ENCODE measurements at places on chromosomes 3 and 15.

GRCh38 chr15:39165020-39165706 is 415.7 kb upstream of the THBS1 start:
- no peak for DNase-seq

DNA sequence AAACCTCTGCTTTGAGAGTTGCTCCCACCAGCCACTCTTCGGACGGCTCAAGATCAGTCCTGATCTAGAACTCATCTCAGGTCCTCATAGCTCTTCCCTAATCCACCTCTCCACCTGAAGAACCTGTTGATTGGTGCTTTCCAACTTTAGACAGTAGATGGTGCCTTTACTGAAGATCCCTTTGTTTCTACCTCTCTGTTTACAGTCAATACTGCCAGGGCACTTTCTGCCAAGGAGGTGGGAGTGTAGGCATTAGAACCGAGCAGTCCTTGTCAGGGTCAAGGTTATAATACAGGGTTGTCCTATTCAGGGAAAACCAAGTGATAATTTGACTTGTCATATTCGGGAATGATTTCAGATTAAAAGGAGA is 1.2 kb downstream of the CGNL1 start:
- DNase-seq: no peak

- DNase-seq: no peak
Observed at GRCh38 chr3:34948517-34948916, 690.8 kb upstream of the ARPP21 start.

GRCh38 chr15:51751697-51752683 is 593 bp downstream of the TMOD2 start:
- no peak for DNase-seq

GRCh38 chr3:109442531-109442930 is 105.2 kb upstream of the DPPA4 start:
- no peak for DNase-seq

- no peak for DNase-seq
Observed at GRCh38 chr15:86316726-86317383, 237.2 kb downstream of the AGBL1 start.

DNA sequence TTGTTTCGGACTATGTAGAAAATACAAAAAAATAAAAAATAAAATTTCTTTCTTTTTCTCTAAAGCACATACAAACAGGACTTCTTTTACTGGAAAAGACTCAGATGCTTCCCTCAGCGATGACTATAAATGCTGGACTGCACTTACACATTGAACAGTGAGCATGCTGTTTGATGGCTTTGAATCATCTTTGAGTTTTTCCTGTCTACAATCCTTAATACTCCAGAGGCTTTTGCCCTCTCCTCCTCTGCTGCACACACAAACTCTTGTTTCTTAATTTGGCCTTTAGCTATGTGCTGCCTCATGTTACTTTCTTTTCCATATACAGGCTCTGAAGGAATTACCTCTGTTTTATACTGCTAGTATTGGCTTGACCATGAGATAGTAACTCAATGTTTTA is 575.1 kb downstream of the EPHA3 start:
- DNase-seq: no peak

- DNase-seq: no peak
Observed at GRCh38 chr3:151631946-151632345, 101.8 kb upstream of the AADACL2 start.

DNA sequence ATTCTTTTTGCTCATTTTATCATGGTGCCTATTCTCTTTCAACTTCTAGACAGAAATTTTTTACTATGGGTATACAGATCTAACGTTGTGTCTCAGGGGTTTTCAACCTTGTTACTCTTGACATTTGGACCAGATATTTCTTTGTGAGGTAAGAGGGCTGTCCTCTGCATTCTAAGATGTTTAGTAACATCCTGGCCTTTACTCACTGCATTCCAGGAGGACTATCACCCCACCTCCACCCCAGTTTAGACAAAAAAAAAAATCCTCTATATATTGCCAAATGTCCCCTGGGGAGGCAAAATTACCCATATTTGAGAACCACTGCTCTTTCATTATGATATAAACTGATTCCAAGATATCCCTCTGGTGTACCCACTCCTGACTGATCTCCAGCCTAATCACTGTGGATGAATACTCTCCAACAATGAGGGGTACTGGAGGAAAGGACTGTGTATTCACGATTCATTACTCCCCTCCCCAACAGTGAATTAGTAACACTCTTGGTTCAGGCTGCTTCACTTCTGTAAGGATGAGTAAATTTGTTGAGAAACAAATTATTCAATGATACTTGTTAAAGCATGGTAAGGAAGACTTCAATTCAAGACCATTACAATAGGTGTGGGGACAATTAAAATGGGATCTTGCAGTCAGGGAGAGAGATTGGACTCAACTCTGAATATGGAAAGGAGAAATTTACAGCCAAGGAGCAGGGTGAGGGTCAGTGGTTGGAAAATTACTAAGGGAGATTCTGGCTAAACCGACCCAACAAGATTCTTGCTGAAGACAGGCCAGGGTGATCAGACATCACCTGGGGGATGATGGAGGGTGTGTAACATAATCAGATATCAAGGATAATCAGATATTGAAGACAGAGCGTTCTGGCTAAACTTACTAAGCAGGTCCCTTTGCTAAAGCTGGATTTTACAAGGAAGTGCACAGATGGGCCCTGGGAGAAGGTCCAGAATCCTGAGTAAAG is 123.8 kb upstream of the DAZL start:
- DNase-seq: no peak

DNA sequence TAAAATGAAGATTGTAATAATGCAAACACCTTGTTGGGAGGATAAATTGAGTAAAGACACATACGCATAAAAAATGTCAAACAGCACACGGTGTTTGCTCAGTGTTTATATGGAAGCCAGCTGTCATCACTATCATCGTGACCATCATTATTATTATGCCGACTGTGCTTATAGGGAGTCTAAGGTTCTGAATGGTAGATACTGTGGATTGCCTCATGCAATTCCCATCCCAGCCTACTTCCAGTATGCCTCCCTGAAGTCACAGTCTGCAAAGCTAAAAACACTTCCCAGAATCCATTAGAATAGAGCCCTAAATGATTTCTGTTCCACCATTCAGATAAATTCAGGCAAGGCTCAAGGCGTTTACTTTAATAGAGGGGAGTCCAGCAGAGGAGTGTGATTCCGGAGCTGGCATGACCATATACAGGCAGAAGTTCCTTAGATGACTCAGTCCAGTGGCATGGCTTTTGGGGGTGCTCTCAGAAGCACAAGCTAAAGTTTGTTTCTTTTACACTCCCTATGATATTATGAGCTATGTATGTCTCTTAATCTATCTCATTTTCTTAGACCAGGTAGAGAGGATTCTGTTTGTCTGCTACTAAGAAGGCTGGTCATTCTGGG is 148.7 kb downstream of the MEX3B start:
- no peak for DNase-seq

DNA sequence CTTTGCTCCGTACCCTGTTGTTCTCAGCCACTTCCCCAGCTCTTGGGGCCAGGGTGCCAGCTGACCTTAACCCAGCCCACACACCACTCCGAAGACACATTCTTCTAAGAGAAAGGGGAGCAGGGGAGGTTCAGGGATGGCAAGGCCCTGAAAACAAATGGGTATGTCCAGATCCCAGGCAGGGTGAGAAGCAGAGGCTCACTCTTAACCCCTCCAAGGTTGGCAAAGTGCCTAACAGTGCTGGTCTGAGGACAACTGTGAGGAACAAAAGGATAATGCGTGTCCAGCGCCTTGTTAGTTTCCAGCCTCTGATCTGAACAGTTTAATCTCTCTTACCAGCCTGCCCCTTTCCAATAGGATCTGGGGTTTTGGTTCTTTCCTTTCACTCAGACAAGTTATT is 1.5 kb downstream of the TMEM44 start:
- no peak for DNase-seq

DNA sequence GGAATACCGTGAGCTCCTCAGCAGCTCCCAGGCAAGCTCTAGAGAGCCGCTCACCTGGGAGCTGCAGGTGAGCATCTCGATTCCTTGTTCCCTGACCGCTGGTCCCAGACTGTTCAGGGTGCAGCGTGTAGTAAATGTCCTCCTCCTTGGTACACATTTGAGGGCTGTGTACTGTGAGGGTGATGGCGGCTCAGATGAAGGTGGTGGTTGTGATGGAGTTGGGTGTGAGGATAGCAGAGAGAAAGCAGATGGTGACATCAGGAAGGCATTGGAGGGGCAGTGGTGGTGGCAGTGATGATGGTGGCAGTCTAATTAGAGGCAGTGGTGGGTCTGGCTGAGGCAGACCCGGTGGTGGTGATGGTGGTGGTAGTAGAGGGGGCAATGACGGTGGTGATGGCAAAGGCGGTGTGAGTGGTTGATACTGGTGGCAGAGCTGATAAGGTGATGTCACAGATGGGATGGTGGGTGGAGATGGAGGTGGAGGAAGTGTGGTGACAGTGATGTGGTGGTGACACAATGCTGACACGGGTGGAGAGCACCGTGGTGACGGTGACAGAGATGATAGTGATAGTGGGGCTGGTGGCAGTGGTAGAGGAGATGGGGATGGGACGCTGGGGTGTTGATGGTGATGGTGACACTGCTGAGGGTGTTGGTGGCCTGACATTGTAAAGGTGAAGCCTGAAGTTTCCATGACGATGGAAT is at the start of gene DNAJB8:
DNAJB8 (minus strand) TSS at position 51 of the 702 bp plus-strand sequence. CDS start 3,645 bp downstream, outside the sequence.
- DNase-seq: no peak

DNA sequence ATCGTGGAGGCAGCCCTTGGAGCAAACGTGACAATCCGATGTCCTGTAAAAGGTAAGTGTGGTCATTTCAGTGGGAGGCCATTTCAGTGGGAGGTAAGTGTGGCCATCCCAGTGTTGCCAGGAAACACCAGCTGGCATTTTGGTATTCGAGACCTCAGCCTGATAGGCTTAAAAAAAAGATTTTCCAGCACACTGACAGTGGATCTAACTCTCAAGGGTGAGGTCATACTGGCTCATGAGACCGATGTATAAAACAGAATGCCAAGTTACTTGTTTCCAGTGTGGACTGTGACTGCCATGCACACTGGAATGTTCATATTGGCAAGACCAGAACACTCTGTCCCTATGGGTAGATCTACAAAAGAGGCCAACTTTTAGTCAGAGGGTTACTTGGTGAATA is 244.4 kb upstream of the GOLGA6L4 start:
- no peak for DNase-seq

DNA sequence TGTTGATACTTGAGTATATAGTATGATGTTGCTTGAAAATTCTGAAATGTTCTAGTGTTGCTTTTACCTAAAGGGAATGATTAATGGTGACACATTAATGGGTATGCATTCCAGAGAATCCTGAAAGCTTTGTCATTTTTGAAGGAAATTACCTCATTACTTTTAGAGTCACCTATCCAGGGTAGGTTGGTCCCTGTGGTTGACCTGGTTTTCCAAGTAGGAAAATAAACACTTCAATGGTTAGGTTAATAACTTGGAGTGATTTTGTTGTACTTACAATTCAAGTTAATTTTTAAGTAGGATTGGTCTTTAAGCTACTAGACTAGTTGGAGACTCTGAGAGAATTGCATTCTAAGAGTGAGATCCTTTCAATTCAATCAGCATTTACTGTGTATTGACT is 31.0 kb downstream of the MITF start:
- DNase-seq: no peak

GRCh38 chr15:63371297-63371918 is 10.2 kb downstream of the CA12 start:
- DNase-seq: no peak

- DNase-seq: no peak
Observed at GRCh38 chr3:193780810-193781478, 187.9 kb downstream of the OPA1 start.

DNA sequence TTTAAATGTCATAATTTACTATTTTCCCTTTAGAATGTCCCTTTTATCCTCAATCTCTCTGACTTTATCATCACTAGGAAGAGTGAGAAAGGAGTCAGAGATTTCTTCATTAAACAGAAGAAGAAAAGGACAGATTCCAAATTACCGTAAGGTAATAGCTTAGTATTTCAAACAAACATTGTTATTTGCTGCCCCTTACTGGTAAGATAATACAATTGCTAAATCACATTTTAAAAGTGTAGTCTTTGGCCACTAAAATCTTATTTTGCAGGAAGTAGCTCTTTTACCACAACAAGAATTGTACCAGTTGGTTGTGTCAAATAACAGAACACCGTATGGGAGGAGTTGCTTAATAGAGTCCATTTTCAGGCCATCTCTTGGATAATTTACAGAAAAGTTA is 53.7 kb downstream of the CGGBP1 start:
- DNase-seq: no peak

DNA sequence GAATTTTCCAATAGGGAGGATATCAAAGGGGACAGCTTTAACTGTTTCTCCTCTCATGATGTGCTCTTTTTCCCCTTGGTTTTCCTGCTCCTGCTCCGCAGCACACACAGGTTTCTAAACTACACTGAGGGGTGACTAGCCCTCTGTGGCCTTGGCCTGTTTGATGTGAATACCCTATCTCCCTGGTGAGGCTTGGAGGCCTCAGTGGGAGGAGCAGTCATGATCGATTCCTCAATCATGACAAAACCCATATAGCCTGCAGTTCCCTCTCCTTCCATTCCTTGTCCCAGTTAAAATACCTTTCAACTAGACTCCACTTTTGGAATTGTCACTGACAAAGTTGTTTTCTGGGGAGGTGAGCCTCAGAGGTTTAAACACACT is 24.0 kb upstream of the USP3 start:
- no peak for DNase-seq

GRCh38 chr15:38242055-38242454 is 10.6 kb upstream of the SPRED1 start:
- DNase-seq: no peak

DNA sequence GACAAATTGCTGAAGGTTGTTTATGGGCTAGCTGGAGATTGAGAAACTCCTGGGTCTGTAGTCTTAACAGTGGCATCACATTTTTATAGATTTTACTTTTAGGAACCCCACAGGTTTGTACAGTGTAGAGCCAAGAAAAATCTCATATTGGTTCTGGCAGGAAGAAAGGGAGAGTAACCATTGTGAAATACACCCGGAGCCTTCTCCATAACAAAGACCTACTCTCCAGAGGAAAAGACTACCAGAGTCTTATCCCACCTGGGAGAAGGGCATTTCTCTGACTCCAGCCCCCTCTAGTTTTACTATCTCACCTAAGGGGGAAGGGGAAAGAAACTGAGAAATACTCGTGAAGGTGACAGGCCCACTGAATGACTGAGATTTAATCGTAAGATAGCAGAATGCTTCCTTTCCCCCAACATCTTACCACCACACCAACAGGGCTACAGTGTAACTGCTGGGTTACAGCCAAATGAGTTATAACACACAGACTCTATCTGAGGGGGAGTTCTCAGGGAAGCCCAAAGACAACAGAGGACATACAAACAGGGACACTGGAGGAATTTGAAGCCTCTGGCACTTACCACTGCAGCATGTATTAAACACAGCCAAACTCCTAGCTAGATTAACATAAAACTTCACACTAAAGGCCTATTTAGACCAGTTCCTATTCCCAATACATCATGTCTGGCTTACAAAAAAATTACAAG is 56.1 kb downstream of the SYN2 start:
- no peak for DNase-seq

GRCh38 chr3:147222291-147222690 is 184.1 kb downstream of the ZIC4 start:
- no peak for DNase-seq

Measured in stimulated activated CD8-positive, alpha-beta memory T cell treated with anti-CD3 and anti-CD28 coated beads, Interleukin-7, amount 100 ng/mL, for 24 hours (primary cell).